Aorta (tissue), 5 donors: ENCODE measurements at places on chromosomes 11 and 22. TPM values are rescaled to one million over a fixed set of nuclear protein-coding genes. Genes with fewer than 3 reads are reported as not detected.

- no peak for DNase-seq
Measured at GRCh38 chr11:3861683-3862082, 6.2 kb downstream of the STIM1 start.

DNA sequence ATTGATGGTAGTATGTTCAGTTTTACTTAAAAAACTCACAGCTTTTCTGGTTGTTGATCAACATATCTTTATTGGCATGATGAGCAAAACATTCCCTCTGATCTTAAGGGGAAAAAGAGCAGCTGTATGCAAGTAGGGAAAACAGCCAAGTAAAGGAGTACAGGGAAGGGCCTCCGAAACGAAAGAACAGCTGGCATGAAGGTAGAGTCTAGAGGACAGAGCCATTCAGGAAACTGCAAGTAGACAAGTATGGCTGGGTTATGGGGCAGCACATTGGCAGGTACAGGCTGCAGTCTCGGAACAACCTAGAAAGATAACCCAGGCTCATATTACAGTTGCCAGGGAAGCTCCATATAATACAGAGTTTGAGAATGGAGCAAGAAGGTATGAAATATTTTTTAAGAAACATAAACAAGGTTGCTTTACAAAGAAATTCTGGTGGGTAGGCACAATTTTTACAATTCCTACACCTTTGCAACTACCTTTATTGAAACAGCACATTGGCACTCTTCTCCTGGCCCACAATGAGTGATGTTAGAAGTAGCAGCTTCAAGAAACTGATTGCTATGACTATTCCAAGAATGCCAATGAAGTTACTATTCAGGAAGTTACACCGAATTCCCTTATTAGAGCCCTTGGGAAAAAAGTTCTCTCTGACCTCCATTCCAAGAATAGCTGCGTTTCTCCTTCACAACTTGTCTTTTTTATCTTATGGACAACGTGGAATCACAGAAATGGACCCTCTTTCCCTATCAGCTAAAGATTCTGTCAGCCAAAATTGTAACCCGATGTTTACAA, 45.2 kb downstream of the LGR4 start:
- DNase-seq, result no peak

GRCh38 chr11:46489656-46490560, 98.3 kb upstream of the CHRM4 start:
- no peak for DNase-seq

- no peak for DNase-seq
Measured at GRCh38 chr11:112593440-112593839, 332.8 kb upstream of the PLET1 start.

DNA sequence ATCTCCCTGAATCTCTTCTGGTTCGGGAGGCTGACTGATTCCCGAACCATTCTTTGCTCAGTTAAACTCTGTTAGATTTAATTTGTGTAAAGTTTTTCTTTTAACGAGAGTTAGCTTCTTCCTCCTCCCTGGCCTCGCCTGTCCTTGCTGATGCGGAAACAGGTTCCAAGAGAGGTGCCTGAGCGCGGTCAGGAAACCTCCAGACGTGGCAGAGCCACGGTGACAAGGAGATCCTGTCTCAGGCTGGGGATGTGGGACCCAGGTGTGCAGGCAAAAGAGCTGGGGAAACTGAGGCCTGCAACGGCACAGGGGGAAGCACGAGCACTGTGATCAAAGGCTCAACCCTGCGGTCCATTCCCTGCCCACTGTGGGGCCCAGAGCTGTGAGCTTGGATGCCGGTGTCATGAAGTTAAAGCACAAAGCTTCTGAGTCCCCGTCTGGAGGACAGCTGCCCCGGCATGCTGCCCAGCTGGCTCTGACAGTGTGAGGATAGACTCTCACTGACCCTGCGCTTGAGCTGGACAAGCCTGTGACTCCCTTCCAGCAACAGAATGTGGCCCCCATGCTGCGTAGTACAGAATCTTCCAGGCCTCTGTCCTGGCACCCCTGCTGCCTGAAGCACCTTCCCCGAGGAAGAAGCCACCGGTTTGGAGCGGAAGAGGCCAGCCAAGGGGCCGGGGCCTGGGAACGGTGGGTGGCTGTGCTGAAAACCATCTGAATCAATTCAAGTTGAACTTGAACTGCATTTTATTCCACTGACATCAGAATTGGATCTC, 960.6 kb downstream of the BRD1 start:
- peak; percentile 46 for DNase-seq

DNA sequence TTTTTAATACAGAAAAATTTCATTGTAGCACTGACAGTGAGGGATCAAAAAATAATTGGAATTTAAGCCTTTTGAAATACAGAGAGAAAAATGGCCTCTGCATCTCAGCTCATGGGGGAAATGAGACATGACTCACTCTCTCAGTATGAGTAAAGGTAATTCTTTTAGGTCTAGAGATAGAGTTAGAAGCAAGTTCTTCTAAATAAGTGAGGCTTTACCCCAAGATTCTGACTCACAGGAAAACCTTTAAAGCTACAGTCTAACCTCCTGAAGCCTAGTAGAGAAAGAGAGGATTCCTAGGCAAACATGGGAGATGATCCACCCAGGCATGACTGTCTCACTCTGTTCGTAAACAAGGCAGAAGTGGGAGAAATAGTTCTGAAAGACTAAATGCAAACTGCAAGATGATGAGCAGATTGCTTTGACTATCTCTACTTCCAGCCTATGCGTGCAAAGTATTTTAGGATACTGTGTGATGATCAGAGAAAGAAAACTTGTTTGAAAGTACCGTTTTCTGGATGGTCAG, 1003.3 kb upstream of the CCDC90B start:
- DNase-seq, result no peak

- no peak for DNase-seq
Measured at GRCh38 chr22:50522806-50523438, 2.5 kb downstream of the SCO2 start.

- no peak for DNase-seq
Measured at GRCh38 chr22:43533156-43533530, 121.3 kb downstream of the MPPED1 start.

- no peak for DNase-seq
Measured at GRCh38 chr11:75105462-75105925, 8.8 kb upstream of the OR2AT4 start.

DNA sequence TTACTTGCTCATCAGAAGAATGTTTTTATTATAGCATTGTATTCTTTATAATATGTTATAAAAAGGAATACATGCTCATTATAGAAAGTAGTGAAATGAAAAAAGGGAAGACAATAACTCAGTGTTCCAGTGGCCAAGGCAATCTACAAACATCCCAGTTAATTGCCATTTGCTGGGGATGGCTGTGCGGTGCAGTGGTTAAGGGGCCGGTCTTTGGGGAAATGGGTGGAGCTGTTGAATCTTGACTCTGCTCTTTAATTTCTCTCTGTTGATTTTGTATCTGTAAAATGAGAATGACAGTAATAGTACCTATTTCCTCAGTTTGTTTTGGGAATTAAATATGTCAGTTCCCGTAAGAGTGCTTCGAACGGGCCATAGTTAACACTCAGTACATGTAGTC, 212.7 kb upstream of the TBCEL start:
- no peak for DNase-seq

DNA sequence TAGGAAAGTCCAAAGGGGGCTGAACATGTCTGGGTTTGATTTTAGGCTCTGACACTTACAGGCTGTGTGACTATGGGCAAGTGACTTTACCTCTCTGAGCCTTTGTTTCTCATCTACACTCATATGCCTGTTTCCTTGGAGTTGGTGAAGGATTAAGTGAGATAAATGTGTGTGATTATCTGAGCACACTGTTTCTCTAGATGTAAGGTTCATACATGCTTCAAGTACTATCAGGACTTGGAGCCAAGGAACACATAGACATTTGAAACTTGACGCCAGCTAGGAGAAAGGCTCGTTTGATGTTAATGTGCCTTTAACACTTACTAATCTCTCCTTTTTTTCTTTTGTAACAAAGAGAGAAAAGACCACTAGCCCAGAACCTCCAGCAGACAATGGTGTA, 9.7 kb downstream of the CRYBB1 start:
- DNase-seq, result no peak

DNA sequence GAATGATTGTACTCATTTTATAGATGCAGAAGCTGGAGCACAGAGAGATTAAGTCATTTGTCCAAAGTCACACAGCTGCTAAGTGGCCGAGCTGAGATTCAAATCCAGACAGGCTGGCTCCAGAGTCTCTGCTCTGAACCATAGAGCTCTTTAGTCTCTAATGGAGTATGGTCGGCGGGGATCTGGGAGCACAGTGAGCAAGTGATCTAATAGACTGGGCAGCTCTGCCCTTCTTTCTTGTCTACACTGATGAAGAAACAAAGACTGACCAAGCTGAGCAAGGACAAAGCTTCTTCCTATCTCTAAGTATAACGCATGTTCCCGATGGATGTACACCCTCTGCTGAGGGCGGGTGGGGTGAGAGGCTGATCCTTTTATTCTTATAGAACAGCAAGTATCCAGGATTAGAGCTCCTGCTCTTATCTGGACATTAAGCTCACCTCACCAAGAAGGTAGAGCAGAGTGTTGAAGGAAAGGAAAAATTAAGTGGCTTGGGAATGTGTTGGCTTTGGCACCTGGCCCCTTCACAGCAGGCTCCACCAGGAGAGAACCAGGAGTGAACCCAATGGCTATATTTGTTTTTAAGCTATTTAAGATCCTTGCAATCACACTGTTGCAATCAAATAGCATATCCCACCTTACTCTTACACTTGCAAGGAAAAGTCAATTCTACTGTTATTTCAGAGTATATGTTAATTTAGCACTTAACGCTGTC, 68.7 kb downstream of the ETS1 start:
- no peak for DNase-seq

DNA sequence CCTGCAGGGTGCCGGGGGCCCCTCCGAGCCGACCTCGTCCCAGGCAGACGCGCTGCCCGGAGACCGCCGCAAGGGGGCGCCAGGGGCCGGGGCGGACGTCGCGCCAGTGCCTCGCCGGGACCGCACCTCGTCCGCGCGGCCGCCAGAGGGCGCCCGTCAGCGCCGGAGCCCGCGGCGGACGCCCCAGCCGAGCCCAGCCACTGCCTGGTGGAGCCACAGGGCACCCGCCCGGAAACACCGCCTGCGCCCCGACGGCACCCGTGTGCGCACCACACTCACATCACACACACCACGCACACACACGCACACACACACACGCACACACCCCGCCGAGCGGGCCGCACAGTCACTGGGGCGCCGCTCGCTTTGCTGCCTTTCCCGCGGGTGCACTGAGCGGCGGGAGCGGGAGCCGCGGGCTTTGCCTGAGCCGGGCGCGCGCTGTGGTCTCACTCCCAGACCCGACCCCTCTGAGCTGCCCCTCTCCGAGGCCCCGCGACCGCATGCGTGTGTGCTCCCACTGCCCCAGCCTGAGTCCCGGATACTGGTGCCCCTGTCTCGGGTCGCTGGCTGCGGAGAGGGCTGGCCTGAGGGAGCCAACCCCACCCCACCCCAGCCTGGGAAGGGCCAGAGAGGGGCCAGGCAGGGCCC, 449.3 kb downstream of the OPCML start:
- peak; percentile 85 for DNase-seq

DNA sequence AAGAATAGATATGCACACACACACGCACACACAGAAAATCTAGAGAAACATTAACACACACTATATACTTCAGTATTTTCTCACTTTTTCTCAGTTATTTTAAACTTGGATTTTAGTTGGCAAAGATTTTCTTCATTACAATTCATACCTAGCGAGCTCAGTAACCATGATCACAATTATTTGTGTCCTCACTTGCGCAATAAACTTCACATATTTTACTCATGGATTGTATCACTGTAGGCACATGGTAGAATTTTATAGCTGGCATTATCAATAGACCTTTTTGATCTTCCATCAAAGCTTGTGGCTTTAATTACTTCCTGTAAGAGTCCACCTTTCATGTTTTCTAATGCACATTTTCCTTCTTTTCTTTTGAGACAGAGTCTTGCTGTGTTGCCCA, 4.8 kb upstream of the XKR3 start:
- no peak for DNase-seq

- no peak for DNase-seq
Measured at GRCh38 chr22:40156001-40156516, 21.7 kb upstream of the TNRC6B start.

GRCh38 chr11:20049231-20049630, 111.0 kb downstream of the DBX1 start:
- no peak for DNase-seq

DNA sequence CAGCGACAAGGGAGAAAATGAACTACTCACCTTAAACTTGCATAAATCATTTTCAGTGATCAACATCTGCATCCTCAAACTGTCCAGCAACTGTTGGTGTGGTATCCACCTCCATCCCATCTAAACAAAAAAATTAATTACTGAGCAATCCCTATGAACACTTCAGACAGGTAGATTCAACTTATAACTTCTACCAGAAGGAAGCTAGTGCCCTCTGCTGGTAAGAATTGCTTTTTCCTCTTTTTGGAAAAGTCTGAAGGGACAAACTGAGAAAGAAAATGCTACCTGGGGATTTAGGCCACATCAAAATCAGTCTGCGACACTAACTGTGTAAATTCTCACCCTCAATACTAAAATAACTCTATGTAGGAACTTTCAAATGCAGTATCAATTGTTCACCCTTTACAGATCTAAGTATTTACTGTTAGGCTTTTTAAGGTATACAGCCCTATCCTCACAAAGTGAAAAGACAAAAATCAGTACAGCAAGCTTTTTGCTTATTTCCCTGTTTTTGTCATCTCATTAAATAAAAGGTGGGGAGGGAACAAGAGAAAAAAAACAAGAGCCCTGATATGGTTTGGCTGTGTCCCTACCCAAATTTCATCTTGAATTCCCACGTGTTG, 17.9 kb downstream of the CLNS1A start:
- no peak for DNase-seq

GRCh38 chr11:57515332-57516060, at the start of gene SLC43A1:
Gene SLC43A1 (minus strand): TSS chr11:57515702. CDS start chr11:57514111, 1,591 bp downstream.
- DNase-seq, result peak; percentile 75

GRCh38 chr11:111426617-111427016, 47.5 kb upstream of the POU2AF1 start:
- no peak for DNase-seq

DNA sequence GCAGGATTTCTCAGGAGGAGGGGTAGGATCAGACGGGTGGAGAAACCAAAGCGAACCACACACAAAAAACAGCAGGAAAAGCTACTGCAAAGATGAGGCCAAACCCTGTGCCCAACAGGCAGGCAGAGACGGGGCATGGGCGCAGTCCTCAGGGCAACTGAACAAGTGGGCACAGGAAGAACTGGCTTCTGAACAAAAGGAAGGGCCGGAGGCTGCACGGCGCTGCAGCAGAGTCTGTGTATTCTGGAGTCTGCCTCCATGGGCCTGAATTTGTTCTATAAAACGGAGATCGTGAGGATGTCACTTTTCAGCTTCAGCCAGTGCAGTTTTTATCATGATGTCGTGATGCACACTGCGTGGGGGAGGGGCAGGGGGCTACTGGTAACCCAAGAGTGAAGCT, 1026.0 kb downstream of the TBC1D22A start:
- no peak for DNase-seq

SAA4 gene
- 0.84 TPM for total RNA-seq

C11orf97 gene
- total RNA-seq, result not detected

F2 gene
- not detected for total RNA-seq

TEAD1 gene
- total RNA-seq, result 64.9 TPM

DDX6 gene
- total RNA-seq, result 105 TPM

INPP5J gene
- 3.3 TPM for total RNA-seq

SPA17 gene
- 2.7 TPM for total RNA-seq

ZP1 gene
- total RNA-seq, result not detected

PHLDA2 gene
- total RNA-seq, result 7.1 TPM
